ENCODE measurements at places on chromosomes 11 and 22. TPM values are rescaled to one million over a fixed set of nuclear protein-coding genes. Genes with fewer than 3 reads are reported as not detected.

Gene OR51E2
- total RNA-seq, result not detected

Gene PNPLA2
- 43.5 TPM for total RNA-seq

Gene CREBZF
- total RNA-seq, result 36.3 TPM

Gene LRRC75B
- 5.2 TPM for total RNA-seq

Gene TSGA10IP
- not detected for total RNA-seq

Gene USH1C
- total RNA-seq, result not detected

Measured in smooth muscle cell of the pulmonary artery (primary cell).